ENCODE measurements at places on chromosomes 4 and X.

DNA sequence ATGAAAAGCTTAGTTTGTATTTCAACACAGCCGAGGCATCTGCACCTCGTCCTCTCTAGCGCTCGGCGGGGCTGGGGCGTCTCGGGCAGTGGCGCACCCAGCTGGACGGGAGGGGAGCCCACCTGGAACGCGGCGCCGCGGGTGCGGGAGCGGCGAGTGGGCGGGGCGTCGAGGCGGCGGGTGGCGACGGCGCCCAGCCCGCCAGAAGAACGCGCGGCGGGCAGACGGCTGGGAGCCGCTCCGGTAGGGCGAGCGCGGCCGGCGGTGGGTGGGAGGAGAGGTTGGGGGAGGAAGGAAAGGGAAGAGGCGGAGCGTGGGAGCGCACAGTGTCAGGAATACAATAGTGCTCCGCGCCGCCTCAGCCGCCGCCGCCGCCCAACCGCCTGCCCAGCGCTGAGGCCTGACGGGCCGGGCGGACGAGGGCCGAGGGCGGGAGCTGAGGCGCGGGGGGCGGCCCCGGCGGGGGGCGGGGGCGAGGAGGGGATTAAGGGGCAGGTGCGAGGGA, at the start of gene JADE3:
TSS of gene JADE3 (plus strand) at position 324 of the 505 bp plus-strand sequence. CDS start 72,474 bp downstream, outside the sequence.
- DNase-seq, result no peak

DNA sequence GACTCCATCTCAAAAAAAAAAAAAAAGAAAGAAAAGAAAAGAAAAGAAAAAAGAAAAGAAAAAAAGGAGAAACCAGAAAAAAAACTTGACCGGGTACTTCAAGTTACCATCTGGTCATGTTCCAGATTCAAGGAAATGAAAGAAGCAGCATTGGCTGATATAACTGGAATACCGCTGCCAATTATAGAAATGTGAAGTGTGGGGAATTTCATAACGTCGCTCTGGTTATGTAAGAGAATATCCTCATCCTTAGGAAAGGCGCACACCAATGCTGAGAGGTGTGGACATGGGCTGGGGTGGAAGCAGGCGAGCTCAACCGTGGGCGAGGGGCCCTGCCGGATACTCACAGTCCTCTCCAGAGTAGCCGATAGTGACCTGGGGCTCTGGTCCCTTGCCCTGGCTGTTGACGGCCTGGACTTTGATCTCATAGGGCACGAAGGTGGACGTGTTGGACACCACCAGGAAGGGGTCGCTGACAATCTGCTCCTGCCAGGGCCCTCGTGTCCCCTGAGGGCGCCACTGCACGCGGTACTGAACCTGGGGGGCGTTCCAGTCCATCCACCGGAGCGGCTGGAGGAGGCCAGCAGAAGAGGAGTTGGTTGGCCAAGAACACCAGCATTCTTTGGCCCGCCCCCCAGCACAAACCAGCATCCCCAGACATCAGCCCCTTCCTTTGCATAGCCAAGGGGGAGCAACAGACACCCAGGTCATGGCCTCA, 19.5 kb downstream of the L1CAM start:
- DNase-seq, result no peak

- no peak for DNase-seq
Observed at GRCh38 chr4:98623126-98623802, 35.1 kb downstream of the TSPAN5 start.

DNA sequence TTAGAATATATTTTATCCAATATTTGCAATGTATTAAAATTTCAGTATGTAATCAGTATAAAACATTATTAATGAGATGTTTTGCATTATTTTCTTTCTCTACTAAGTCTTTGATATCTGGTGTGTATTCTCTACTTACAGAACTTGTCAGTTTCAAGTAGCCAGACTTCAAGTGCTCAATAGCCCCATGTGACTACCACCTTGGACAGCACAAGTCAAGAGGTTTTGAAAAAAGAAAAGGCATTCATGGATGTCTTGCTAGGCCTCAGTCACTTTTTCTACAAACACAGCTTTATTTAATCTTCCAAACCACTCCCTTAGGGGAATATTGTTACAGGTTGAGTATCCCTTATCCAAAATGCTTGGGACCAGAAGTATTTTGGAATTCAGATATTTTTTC, 189.4 kb downstream of the QDPR start:
- DNase-seq, result no peak

Data from stimulated activated CD4-positive, alpha-beta T cell treated with anti-CD3 and anti-CD28 coated beads, Interleukin-1b, Interleukin-23, amount 100 ng/mL, for 1 hour (primary cell).